NT2/D1 (cell line): ENCODE measurements at places on chromosomes 1 and 21.

- no peak for DNase-seq
These were observed 562 bp downstream of the SYTL1 start for GRCh38 chr1:27342391-27342777.

DNA sequence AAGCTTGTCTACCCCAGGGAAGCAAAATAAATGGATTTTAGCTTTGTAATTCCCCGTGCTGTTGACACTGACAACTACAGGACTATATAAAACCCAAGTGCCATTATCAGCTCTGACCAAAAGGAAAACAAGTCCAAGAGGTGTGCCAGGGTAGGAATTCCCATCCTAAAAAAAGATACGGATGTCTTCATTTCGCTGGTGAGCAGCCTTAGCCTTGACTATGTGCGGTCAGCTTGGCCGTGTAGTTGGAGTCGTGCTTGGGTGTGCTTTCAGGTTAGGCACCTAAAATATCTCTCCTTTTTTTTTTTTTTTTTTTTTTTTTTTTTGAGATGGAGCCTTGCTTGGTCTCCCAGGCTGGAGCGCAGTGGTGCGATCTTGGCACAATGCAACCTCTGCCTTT is 28.9 kb upstream of the ACTN2 start:
- DNase-seq, result no peak

DNA sequence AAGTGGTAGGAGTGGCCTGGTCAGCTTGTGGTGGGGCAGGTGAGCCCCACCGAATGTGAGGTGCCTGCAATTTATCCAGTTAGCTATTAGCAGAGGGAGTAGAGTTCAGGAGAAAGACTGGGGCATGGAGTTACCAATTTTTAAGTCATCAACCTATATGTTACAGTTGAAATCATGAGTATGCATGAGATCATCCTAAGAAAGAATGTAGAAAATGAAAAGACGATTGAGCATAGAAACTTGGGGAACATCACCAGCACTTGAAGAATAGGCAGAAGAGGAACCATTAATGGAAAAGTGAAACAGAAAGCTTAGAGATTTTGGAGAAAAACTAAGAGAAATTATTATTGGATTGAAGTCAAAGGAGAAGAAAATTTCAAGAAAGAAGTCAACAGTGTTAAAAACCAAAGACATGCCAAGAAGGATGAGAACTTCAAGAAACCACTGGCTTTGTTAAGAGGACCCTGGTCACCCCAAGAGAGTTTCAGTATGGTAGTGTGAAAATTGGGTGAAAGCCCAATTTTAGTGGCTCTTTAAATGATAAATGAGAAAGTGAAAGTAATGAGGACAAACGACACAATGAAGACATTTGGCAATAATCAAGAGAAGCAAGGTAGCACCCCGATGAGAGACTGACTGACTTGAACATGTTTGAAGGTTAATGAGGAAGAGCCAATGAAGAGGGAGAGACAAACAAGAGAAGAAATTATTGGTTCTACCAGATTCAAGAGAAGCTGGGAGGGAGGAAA is 36.7 kb downstream of the DNASE2B start:
- DNase-seq, result no peak

DNA sequence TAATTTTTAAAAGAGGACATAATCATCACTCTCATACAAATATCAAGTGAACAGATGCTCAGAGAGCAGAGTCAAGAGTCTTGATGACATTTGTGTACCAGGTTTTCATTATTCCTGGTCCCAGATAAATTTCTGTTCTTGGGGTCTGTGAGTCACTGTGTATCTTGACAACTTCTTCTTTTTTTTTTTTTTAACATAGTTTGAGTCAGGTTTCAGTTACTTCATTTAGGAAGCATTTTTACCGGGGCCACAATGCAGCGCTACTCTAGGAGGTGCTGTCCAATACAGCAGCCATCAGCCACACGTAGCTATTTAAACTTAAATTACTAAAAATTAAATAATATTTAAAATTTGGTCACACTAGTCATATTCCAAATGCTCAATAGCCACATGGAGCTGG is 188.1 kb upstream of the SAMSN1 start:
- DNase-seq, result no peak

GRCh38 chr1:88320291-88320690 is 363.8 kb upstream of the PKN2 start:
- no peak for DNase-seq

DNA sequence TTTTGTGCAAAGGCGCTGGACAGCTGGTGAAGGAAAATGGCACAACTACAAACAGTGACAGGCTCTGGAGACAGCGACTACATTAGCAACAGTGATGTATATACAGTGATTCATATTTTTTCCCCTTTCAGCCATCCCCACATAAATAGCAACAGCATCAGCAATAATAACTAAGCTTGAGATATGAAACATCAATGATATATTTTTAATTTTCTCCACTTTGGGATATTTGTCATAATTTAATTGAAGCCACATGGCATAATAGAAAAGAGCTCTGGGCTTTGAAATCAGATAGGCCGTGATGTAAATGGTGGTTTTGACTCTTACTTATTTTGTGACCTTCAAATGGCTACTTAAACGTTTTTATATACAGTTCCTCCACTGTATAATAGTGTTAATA is 764.3 kb upstream of the PRMT6 start:
- no peak for DNase-seq

- DNase-seq, result no peak
These were observed 3.6 kb upstream of the RASSF5 start for GRCh38 chr1:206503591-206504362.

GRCh38 chr1:67735806-67736627 is 51.0 kb downstream of the GADD45A start:
- DNase-seq, result no peak

GRCh38 chr1:153174624-153175023 is 23.9 kb upstream of the SPRR2G start:
- no peak for DNase-seq

GRCh38 chr1:32303997-32304622 is 12.2 kb downstream of the HDAC1 start:
- no peak for DNase-seq

DNA sequence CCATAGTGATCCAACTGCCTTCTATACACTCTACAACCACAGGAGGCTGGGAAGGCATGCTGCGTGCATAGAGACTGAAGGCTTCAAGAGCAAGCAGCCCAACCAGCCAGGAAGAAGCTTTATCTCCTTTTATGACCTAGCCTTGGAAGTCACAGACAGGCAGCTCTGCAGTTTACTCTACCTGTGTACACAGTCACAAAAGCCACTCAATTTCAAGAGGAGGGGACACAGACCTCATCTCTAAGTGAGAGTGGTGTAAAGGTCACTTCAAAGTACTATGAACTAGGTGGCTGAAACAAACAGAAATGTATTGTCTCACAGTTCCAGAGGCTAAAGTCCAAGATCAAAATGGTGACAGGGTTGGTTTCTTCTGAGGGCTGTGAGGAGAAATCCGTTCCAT is 69.6 kb upstream of the GJB5 start:
- no peak for DNase-seq

- no peak for DNase-seq
These were observed 45.8 kb downstream of the DNAJC6 start for GRCh38 chr1:65355031-65355712.

GRCh38 chr1:26733982-26734381 is 38.2 kb downstream of the ARID1A start:
- DNase-seq, result no peak

DNA sequence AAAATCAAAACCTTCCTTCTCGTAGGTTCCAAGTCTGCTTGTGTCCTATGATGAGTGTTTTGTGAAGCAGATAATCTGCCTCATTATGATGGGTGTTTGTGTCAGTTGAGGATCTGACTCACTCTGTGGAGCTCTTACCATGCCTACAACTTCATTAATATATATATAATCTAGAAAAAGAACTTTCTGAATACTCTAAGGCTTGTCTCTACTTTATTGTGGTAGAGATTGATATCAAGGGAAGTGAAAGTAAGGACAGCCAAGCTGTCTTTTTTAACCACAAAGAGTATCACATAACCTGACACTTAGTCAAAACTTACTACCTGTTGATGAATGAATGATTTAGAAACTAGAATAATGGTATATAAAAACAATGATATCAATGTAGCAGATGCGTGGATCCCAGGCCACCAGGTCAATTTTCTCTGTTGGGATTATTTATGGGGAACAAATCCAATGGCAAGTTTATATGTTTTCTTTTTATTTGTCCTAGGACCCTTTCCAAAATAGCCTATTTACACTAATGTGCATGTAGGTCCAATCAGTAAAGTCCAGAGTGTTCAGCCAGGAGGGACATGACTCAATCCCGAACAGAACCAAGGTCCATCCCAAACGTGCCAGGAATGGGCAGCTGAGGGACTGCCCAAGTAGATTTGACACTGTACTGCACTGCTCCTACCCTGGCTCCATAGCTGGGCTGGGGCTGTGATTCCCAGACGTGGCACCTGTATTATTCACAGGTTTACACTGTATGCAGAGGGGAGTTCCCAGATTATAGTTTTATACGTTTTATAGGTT is 182.3 kb upstream of the GREM2 start:
- no peak for DNase-seq

- DNase-seq, result no peak
These were observed 2.0 kb downstream of the HPDL start for GRCh38 chr1:45328680-45329079.

- no peak for DNase-seq
These were observed 4.7 kb downstream of the TINAGL1 start for GRCh38 chr1:31580891-31581603.
